ENCODE measurements at places on chromosomes 13 and 19.
A peak's percentile ranks its signal among the peaks of the same experiment; 100 is the strongest.

DNA sequence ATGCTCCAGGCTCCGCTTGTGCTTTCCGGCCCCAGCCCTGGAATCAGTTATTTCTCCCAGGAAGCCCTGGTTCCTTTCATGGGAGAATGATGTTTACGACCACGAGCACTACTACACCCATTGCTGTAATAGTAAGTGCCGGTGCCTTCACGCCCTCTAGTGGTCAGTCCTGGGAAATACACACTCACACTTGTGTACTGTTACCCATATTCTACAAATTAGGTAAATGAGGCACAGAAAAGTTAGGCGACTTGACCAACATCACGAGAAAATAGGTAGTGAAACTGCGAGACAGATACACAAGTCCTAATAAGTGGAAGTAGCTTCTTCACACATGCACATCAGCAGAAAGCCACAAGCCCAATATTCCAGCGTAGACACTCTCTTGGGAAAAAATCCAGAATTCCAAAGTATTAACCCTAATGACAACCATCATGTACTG lies 21.7 kb downstream of the CEACAM21 start:
- peak; percentile 81 for DNase-seq

DNA sequence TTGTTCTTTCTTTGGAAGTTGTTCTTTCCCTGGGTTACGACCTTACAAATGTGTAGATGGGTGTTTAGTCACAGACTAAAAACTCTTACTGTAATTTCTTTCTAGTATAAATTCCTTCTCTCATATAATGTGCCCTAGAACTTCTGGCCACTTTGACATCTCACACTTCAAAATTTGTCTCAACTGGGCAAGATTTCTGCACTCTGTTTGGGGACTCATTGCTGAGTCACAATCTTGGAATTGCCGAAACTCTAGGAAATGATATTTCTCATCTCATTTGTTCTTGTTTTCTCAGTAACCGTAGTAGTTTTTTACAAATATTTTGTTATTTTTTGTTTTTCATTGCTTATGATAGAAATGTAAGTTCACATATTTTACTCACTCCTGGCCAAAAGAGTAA lies 2523.2 kb upstream of the PCDH20 start:
- no peak for DNase-seq

GRCh38 chr13:20673715-20674114 lies 29.8 kb upstream of the IL17D start:
- DNase-seq, result no peak

GRCh38 chr19:29526730-29527499 lies 1.1 kb downstream of the VSTM2B start:
- peak; percentile 77 for DNase-seq

- DNase-seq, result no peak
These were observed 8.0 kb downstream of the ZSCAN22 start for GRCh38 chr19:58334691-58335249.

DNA sequence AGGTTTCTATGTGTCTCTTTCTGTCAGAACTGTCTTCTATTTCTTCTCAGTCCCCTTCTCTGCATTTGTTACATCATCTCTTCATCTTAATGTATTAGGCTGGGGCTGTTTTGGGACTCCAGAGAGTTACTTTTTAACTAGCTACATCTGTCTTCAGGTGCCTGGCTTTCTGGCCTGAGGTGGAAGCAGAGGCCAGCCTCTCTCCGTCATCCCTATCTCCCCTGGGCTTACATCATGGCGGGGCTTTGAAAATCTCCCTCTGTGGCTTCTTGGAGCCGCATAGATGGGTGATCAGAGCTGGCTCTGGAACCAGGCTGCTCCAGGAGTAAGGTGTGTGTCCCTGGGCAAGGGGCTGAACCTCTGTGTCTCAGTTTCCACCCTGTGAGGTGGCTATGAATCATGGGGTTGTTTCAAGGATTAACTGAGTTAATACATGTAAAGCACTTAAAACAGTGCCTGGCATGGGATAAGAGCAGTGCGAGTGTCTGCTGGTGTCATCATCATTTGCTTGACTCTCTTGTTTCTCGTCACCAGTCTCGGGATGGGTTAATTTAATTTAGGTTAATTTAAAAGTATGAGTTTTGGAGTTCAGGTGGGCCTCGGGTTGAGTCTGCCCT lies 2.0 kb downstream of the EPN1 start:
- DNase-seq, result no peak

DNA sequence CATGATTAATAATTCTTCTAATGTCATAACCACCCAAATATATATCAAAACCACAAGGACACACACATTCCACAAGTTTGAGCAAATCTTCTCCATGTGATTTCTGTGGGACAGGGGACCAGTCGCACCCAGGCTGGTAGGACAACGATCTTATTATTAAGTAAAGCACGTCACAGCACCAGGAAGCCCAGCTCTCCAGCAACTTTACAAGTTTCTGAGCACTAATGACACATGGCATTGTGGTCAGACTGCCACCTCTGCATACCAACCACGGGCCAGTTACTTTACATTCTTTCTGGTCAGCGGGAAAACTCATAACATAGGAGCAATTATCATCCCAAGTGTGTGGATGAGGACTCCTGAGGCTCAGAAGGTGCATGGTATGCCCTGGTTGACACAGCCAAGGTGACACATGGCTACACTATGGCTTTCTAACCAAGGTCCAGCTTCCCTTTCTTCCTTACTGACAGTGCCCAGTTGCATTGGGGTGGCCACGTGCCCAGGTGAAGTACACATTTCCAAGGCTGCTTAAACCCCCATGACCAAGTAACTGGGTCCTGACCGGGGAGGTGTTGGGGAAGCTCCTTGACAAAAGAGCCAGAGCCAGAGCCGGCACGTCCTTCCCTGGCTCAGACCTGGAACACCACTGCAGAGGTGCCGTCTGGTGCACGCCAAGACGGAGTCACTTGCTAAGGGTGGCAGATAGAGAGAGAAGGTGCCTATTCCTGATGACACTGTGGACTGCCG lies 27.4 kb downstream of the LATS2 start:
- no peak for DNase-seq

GRCh38 chr13:72985610-72986009 lies 73.2 kb upstream of the KLF5 start:
- DNase-seq, result no peak

GRCh38 chr19:45764945-45765701 lies 3.9 kb downstream of the SIX5 start:
- DNase-seq, result no peak

- no peak for DNase-seq
These were observed 314.1 kb downstream of the ZNF536 start for GRCh38 chr19:30686176-30686820.

DNA sequence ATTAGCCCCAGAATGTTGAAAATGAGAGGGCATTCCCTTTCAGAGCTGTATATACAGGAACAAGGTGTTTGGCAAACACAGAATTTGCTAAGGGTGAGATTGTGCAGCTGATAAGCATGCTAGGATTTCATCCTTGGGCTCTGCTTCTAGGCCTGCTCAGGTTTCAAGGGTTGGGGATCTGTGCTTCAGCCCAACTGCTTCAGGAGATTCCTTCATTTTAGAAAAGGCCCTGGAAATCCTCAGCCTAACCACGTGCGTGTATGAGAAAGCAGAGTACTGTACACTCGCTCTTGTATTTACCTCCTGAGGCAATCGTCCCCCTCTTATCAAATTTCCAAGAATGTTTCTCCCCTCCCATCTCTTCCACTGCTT lies 291.6 kb upstream of the ARGLU1 start:
- DNase-seq, result no peak

DNA sequence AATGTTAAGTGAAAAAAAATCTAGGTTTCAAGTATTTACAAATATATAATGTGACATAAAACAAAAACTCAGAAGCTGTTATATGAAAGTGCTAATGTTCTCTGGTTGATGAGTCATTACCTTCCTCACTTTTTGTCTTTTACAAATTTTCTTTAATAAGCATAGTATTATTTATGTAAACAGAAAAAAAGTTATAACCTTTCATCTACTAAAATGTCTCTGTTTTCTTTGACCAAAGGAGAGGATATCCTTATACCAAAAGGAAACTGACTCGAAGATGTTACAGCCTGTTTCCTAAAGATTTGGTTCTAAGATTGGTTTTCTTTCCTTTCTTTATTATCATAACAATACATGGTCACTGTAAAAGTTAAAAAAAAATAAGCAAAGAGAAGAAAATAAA lies 38.0 kb downstream of the RCBTB2 start:
- no peak for DNase-seq

DNA sequence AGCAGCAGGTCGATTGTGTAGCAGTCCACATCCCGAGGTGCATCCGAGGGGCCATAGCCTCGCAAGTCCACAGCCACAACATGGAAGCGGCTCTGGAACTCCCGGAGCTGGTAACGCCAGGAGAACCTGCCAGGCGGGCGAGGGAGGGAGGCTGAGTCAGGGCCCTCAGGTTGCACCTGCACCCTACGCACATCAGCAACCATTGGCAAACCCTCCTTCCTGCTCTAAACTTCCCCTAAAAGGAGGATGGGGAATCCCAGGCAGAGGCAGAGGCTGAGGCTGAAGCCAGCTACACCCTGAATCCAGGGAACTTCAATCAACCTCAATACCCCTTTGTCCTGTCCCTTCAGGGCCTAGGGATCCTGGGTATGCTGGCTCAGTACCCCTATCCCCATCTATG lies 977 bp downstream of the EPHX3 start:
- no peak for DNase-seq

GRCh38 chr19:18159810-18160209 lies 6.8 kb downstream of the PIK3R2 start:
- DNase-seq, result no peak

DNA sequence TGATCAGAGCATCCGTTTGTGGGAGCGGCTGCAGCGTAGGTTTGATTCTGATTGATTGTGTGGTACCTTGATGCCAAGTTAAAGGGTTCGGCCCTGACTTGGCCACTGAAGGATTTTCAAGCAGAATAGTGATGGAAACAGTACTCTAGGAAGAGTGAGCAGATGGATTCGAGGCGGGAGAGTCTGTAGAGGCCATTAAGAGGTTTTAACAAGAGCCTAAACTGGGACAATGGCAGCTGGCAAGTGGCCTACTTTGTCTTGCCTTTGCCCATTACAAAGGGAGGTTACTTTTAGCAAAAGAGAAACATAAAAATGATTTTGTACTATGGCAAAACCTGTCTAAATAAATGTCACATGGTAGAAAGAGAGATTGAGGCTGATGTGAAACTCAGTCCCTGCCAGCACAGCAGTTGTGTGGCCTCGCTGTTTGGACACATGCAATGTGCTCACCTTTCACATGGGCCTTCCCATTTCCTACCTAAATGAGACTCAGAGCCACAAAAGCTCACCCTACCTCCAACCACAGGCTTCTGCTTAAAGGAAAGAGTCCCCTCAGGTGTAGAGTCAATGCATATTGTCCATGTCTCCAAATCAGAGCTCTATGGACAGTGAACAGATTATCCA lies 62.4 kb upstream of the RAP2A start:
- DNase-seq, result no peak

GRCh38 chr19:55441319-55441691 lies 1.8 kb downstream of the SHISA7 start:
- DNase-seq, result peak; percentile 51

GRCh38 chr19:4986056-4986455 lies 17.1 kb downstream of the KDM4B start:
- DNase-seq, result no peak

GRCh38 chr13:22143671-22144070 lies 472.8 kb downstream of the FGF9 start:
- DNase-seq, result no peak

- DNase-seq, result no peak
These were observed 8.1 kb downstream of the BLOC1S3 start for GRCh38 chr19:45186509-45187334.

DNA sequence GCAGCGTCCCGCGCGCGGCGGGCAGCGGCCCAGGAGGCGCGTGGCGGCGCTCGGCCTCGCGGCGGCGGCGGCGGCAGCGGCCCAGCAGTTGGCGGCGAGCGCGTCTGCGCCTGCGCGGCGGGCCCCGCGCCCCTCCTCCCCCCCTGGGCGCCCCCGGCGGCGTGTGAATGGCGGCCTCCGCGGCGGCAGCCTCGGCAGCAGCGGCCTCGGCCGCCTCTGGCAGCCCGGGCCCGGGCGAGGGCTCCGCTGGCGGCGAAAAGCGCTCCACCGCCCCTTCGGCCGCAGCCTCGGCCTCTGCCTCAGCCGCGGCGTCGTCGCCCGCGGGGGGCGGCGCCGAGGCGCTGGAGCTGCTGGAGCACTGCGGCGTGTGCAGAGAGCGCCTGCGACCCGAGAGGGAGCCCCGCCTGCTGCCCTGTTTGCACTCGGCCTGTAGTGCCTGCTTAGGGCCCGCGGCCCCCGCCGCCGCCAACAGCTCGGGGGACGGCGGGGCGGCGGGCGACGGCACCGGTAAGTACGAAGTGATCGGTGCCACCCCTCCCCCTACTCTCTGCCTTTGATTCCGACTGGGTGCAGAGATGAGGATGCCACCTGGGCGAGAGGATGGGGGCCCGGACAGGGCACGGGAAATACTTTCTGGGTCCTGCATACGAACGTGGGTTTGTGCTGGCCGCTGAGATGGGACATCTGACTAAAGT lies 874 bp downstream of the TRIM28 start:
- DNase-seq, result no peak

- no peak for DNase-seq
These were observed 56.8 kb downstream of the SLC7A1 start for GRCh38 chr13:29538652-29539040.

DNA sequence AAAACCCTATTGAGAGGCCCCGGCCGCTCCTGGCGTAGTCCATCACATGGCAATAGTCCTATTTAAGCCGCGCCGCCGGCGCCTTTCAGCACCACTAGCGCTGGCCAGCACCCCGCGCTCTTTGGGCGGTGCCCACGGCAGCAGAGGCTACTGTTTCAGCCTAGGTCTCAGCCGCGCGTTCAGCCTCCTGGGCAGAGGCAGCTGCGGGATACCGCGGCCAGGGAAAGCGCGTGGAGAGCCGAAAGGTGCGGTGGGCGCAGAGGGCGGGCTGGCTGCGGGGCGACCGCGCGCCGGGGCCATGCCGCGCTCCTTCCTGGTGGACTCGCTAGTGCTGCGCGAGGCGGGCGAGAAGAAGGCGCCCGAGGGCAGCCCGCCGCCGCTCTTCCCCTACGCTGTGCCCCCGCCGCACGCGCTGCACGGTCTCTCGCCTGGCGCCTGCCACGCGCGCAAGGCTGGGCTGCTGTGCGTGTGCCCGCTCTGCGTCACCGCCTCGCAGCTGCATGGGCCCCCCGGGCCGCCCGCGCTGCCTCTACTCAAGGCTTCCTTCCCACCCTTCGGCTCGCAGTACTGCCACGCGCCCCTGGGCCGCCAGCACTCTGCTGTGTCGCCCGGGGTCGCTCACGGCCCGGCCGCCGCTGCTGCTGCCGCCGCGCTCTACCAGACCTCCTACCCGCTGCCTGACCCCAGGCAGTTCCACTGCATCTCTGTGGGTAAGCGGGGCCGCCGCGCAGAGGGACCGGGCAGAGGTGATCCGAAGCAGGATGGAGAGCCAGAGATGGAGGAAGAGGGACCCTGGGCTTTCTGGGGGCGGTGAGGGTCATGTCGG lies at the start of gene GSX1:
GSX1 (plus strand) TSS at position 91 of the 826 bp plus-strand sequence; CDS start at position 299, 208 bp downstream.
- peak; percentile 78 for DNase-seq

DNA sequence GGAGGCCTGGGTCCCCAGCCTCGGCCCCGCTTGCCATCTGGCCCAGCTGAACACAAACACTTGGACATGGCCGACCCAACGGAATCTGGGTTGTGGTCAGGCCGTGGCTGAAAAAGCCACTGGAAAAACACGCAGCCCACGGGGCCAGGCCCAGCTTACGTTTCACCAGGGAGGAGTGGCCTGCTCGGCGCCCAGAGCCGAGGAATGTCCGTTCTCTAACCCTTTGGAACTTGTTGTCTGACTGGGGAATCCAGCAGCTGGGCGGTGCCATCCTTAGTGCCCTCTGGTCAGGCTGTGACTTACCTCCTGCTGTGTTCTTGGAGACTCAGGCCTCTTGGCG lies 13.8 kb downstream of the CILP2 start:
- DNase-seq, result no peak

- peak; percentile 74 for DNase-seq
These were observed 6.0 kb upstream of the TNFAIP8L1 start for GRCh38 chr19:4633140-4633967.

- DNase-seq, result no peak
These were observed 62.9 kb upstream of the KLF2 start for GRCh38 chr19:16261584-16262368.
